Cortex of kidney (tissue), 1 donor: ENCODE measurements at places on chromosomes 13 and 19.

DNA sequence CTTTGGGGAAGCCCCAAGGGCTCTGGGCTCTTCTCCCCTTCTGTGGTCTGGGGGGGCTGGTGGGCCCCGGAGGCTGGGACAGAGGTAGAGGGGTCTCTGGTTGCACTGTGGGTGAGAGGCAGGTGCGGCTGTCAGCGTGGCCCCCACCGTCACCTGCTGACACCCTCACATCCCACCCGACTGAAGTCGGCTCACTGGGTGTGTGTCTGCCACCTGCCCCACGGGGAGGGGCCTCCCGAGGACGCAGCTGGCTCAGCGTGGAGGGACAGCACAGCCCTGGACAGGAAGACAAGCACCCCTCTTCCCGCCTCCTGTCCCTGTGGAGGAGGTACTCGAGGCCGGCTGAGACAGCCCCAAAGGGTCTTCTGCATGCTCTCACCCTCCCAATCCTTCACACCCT lies 2.2 kb upstream of the TMEM86B start:
- no peak for DNase-seq

DNA sequence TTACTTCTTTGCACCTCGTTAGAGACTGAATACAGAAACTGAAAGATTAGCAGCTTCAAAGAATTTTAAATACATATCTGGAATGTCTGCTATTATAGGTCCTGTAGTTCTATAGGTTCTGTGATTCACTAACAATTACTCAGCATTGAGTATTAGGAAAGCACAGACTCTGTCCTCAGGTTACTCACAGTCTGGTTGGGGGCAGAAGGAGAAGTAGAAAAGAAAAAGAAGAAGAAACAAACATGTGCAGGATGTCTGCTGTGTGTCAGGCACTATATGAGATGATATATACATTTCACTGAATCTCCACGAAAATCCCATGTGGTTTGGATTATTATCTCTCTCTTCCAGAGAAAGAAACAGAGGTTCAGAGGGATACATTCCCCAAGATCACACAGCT lies 40.1 kb downstream of the SERTM1 start:
- DNase-seq: no peak

GRCh38 chr19:3969435-3970312 lies 1.2 kb downstream of the DAPK3 start:
- DNase-seq: no peak

DNA sequence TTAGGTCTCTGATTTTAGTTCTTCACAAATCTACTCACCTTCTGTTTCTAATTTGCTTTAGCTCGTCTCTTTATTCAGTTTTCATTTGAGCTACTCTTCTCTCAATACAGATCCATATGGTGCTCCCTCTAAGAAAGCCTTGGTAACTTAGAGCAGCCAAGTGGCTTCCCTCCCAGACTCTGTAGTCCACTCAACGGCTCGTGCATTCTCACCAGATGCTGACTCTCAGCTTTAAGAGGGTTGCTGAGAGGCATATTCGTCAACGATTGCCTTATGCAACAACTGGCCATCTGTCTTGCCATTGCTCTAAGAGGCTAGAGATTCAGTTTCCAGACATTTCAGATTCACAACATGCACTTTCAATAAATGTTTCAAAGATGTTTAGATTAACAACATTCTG lies 785.8 kb upstream of the SLC10A2 start:
- no peak for DNase-seq

DNA sequence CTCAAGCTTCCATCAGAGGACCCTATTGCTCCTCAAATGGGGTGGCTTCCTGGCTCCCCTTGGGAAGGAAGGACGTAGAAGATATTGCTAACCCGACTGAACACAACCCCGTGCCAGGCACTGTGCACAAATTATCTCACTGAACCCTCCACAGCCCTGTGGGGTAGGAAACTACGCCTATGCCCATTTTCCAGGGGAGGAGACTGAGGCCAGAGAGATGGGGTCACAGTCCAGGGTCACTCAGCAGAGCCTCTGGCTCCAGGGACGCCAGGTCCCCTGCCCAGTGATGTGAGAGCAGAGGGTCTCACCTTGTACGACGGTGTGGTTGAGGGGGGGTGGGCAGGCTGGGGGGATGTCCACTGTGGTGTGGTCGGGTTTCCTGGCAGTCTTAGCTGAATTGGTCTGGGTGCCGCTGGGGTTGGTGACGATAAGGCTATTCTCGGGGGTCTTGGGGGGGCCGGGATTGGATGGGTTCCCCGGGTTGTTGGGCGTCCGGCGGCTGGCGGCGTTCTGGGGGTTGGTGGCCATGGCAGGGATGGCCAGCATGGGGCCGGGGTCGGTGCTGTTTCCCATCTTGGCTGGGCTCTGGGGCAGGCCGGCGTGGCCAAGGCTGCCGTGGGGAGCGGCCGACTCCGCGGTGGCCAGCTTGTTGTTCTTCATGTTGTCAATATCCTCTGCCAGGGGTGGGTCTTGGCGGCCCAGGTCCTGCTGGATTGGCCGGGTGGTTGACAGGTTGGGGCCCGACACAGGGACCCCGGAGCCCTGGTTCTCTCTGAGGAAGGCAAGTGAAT lies 136.2 kb downstream of the IER2 start:
- no peak for DNase-seq

DNA sequence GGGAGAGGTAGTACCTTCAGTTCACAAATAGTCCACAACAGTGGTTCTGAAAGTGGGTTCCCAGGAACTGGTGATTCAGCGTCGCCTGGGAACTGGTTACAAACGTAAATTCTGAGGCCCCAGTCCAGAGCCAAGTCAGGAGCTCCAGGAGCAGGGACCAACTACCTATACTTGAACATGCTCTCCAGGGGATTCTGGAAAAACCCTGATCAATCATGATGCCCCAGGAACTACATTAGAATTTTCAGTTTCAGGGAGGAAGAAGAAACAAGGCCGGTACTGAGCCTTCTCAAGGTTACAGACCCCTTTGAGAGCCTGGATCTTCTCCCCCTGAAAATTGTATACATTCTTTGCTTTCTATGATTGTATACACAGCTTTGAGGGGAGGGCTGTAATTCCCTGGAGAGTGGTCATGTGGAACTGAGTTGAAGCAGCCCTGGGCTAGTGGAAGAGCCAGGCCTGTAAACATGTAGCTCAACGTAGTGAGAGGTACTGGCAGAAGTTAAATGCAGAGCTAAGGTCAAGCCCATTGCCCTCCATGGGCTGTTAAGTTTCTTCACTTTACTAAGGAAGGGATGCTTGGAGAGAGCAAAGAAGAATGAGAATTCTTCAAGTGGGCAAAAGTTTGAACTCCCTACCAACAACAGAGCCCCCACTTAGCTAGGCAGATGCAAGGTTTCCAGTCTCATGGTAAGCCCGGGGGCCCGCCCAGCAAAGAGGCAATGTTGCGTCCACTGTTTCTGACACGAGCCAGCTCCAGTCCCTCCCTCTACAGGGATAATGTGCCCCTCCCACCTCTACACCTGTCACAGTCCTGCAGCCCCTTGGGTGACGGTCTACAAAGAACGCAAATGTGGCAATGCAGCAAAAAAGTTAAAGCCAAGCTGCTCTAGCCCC lies 17.0 kb downstream of the DOCK9 start:
- no peak for DNase-seq

DNA sequence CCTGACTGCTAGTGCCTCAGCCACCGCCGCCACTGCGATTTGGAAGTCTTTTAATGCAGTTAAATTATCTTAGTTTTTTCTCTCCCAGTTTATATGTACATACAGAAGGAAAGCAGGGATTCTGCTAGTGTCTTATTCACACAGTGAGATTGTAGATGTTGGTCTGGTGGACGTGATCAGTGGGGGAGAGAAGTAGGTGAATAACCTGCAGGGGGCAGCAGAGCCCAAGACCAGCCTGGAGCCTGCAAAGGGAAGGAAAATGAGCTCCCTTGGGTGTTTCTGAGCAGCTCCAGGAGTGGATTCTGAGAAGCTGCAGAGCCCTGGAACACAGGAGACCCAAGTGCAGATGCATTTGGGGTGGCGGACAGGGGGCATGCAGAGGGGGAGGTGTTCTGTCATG lies 26.3 kb downstream of the ZNF844 start:
- no peak for DNase-seq

- DNase-seq: no peak
These were observed 492.6 kb downstream of the COG6 start for GRCh38 chr13:40148101-40148500.

- DNase-seq: no peak
These were observed 845.3 kb downstream of the DIAPH3 start for GRCh38 chr13:59318320-59318930.

DNA sequence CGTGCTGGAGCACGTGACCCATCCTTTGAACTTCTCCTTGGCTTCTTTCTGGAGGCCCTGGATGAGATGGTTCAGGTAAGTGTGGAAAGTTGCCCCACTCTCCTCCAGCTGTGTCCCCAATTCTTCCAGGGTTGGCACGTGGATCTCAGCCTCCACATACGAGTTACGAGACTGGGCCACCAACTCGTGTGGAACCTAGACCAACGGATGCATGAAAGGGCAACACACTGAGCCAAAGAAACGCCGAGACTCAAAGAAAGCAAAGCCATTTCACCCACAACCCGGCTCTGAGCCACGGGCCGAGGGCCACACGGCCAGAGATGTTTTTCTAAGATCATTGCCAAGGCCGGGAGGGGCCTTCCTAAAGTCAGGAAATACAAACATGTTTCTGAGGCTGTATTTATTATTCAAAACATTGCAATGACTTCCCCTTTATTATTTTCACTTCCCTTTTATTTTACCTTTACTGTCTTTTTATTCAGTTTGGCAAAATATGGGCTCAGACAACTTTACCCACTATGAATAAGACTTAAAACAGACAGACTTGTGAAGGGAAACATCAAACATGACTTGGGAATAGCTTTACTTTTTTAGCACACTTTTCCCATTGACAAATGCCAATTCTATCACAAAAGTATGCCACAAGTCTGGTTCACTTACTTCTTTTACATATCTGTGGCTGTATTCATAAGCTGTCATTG lies 94.6 kb downstream of the KL start:
- DNase-seq: no peak

DNA sequence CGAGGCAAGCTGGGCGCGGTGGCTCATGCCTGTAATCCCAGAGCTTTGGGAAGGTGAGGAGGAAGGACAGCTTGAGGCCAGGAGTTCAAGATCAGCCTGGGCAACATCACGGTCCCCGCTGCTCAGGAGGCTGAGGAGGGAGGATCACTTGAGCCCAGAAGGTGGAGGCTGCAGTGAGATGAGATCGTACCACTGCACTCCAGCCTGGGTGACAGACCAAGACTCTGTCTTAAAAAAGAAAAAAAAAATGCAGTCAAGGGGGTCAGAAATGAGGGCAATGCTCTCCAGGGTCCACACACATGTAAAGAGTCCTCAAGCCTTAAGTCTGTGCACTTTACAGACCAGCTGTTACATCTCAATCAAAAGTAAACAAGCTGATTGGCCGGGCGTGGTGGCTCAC lies 8.5 kb downstream of the R3HDM4 start:
- no peak for DNase-seq

DNA sequence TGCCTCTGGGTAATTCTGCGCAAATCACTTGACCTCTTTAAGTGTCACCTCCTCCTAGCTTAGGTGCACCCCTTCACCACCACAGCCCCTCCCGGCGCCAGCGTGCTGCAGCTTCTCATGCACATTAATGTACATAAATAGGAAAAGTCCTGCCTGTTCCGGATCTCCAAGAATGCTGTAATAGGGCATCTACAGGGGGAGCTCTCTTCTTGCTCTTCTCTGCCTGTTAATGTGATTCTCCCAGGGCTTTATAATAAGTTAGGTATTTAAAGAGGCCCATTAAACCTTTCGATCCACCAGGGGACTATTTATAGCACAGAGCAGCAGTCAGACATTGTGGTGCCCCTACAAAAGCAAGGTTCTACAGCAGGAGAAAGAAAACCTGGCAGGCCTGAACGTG lies 35.3 kb downstream of the SOX1 start:
- no peak for DNase-seq

- DNase-seq: no peak
These were observed 399.9 kb downstream of the NDFIP2 start for GRCh38 chr13:79880818-79881217.

GRCh38 chr13:34863360-34864135 lies 78.5 kb upstream of the NBEA start:
- no peak for DNase-seq

DNA sequence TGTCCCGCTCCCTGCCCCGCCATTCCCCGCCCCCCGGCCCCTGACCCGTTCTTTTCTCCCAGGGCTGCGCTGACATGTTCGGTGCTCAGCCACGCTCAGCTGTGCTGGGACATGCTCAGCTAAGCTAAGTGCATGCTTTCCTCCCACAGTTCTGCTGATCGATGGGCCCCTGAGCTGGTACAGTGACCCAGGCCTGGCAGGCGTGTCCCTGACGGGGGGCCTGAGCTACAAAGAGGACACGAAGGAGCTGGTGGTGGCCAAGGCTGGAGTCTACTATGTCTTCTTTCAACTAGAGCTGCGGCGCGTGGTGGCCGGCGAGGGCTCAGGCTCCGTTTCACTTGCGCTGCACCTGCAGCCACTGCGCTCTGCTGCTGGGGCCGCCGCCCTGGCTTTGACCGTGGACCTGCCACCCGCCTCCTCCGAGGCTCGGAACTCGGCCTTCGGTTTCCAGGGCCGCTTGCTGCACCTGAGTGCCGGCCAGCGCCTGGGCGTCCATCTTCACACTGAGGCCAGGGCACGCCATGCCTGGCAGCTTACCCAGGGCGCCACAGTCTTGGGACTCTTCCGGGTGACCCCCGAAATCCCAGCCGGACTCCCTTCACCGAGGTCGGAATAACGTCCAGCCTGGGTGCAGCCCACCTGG lies 3.7 kb downstream of the TNFSF9 start:
- DNase-seq: no peak

DNA sequence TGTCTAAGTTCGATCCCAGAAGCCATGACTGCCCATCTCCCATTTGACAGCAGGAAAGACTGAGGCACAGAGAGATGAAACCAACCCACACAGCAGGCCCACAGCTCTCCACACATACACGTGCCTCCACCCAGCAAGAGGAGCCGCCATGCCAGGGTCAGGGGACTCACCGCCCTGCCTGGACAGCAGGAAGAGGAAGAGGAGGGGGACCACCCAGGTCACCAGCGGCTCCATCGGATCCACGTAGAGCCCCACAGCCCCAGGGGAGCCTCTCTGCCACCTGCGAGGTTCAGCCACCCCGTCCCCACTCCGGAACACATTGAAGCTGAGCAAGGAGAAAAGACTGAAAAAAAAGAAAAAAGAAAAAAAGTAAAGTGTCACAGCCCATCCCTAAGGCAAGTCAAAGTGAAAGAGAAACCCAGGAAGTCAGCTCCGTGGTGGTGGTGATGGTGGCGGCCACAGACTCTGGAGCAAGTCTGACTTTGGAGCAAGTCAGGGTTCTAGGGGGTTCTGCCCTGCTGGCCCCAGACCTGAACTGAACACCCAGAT lies at the start of gene IL12RB1:
Gene IL12RB1 (minus strand): TSS at position 345 of the 549 bp plus-strand sequence. CDS start 111 bp downstream, at position 234.
- no peak for DNase-seq

GRCh38 chr19:10120538-10121189 lies 965 bp upstream of the EIF3G start:
- DNase-seq: no peak

DNA sequence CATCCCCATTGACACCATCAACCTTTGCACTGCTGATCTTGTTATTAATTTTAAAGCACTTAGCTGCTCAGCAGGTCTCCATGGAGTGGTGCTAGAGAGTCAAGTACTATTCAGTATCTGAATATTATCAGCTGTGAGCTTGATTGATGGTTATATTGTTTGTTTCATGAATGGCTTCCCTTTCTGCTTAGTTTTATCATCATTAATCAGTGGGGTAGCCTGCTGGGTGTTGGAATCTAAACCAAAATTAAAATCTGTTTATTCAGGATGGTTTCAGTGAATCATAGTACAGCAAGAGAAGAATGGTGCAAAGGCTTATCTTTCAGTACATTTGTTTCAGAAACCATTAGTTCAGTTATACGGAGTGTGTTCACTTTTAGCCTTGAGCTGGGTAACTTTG lies 42.5 kb upstream of the SCEL start:
- no peak for DNase-seq

GRCh38 chr19:469833-470232 lies 9.0 kb upstream of the SHC2 start:
- DNase-seq: no peak
